ENCODE measurements at places on chromosomes 1 and 21. TPM values are rescaled to one million over a fixed set of nuclear protein-coding genes. Genes with fewer than 3 reads are reported as not detected.

DNA sequence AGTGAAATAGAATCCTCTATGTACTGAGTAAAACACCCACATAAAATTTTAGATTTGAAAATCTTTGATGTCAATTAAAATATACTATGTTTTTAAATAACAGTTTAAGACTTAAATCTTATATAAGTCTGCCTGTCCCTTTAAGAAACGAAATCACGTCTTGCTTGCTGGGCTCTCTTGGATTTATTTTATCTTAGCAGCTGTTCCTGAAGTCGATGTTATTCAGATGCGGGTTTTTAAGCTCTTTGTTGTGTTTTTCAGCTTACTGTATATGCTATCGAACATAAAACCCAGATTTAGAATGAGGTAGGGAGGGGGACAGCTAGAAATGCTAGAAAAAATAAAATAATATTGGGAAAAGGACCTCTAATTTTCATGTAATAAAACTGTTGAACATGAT lies 11.1 kb upstream of the SSX2IP start:
- DNase-seq = no peak

DNA sequence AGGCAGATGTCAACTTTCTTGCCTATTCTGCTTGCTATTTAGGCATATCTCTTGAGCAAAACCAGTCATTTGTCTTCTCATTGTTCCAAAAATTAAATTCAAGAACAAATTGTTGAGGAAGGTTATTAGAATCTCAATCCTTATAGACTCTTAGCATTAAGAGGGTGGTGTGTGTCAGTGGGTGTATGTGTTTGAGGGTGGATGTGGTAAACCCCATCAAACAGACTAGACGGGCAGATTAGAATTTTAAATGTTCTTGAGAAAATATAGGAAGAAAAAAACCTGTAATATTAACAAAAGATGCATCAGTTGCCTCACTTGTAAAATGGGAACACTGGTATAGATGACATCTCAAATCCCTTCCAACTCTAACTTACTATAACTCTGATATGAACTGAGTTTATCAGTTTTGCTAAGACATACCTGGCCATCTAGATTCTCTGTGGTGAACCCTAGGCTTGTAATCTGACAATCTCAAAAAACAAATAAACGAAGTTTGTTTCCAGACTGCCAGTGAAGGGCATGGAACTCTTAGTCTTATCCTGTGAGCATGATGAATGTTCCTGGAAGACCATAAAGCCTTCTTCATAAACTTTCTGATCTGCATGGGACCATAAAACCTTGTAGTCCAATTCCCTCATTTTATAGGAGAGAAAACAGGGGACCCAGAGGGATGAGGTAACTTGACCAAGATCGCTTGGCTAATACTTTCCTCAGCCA lies 176.3 kb upstream of the SGIP1 start:
- DNase-seq = no peak

DNA sequence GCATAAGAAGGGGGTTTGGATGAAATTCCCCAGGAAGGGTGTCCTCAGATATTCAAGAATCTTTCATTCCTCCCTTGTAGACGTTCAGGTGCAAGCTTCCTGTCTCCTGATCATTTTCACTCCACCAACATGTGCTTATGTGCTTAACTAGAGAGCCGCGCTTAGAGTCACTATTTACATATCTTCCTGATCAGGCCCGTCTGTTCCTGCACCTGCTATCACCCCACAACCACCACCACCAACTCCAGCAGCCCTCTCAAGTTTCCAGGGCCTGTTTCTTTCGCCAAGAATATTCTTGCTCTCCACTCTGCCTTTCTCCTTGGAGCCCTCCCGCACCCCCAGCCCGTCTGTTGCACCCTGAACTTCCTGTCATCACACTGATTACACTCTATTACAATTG lies 113.4 kb downstream of the SPSB1 start:
- no peak for DNase-seq

DNA sequence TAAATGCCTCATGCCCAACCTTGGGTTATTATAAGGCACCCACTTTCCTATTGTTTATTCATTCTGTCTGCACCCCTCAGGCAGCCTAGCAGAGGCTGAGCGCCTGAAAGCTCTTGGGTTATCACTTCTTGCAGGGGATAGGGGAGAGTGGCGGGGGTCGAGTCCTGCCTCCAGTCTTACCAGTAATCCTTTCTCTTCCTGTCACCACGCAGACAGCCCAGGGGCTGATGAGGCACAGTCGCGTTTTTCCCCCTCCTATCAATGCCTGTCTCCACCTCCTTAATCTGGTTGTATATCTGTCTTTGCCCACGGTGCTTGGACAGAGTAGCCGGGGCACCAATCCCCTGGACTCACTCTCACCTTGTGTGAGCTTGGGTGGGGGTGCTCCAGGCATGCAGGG lies 733.1 kb downstream of the MATN1 start:
- no peak for DNase-seq

GRCh38 chr21:45323487-45324311 lies 36.0 kb upstream of the POFUT2 start:
- DNase-seq = no peak

- DNase-seq = peak; percentile 54
Observed at GRCh38 chr1:152035539-152036266, 1.1 kb downstream of the S100A11 start.

DNA sequence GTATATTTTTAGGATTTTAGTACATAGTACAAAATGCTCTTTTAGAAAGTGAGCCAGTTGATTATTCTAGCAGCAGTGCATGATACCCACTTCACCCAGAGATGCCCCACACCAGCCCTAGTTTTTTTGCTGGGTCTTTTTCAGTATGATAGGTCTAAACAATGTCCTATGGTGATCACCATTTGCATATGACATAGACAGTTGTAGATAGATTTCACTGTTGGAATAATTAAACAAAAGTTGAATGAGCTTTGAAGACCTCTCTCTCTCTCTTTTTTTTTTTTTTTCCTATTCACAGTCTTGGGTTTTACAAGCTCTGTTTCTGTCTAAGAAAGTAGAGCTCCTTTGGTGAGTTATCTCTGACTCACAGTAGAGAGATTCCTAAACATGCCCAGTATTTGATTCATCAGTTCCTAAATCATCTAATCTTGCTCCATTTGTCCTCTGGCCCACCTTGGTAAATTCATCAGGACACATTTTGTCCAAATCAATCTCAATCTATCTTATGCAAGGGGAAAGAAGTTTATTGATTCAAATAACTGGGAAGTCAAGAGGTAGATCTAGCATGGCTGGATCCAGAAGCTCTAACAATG lies 44.7 kb upstream of the VAV3 start:
- DNase-seq = no peak

DNA sequence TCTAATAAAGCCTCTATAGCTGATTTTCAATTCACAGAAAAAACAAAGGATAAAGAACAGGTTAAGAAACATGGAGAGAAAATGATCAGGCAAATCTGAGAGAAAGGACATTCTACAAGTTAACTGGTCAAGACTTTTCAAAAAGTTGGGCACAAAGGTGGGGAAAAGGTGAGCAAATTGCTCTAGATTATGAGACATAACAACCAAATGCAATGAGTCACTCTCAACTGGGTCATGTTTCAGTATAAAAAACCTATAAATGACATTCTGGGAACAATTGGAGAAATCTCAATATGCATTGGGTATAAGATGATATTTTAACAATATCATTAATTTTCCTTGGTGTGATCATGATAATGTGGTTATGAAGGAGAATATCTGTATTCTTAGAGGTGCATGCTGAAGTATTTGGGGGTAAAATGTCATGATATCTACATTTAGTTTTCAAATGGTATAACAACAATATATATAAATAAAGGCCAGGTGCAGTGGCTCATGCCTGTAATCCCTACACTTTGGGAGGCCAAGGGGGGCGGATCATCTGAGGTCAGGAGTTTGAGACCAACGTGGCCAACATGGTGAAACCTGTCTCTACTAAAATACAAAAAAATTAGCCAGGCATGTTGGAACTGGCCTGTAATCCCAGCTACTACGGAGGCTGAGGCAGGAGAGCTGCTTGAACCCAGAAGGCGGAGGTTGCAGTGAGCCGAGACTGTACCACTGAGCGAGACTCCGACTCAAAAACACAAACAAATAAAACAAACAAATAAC lies 27.0 kb downstream of the ANKRD13C start:
- no peak for DNase-seq

GRCh38 chr1:187474336-187474735 lies 645.6 kb downstream of the PLA2G4A start:
- no peak for DNase-seq

DNA sequence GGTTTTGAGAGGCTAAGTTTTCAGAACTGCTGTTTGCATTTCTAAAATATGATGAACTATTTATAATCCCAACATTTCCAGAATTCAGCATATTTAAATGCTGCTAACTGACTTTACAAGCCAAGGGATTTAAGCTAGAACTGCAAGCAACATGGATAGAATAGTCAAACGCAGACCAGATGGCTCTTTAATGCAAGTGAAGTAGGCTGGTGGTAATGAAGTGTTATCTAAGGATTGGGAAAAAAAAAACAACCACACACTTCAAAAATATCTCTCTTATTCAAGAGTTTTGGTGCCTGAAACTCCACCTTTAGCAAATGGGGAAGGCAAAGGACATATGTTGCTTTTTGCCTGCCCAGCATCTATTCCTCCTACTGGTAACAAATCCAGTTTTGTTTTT lies 20.9 kb upstream of the SSX2IP start:
- DNase-seq = no peak

DNA sequence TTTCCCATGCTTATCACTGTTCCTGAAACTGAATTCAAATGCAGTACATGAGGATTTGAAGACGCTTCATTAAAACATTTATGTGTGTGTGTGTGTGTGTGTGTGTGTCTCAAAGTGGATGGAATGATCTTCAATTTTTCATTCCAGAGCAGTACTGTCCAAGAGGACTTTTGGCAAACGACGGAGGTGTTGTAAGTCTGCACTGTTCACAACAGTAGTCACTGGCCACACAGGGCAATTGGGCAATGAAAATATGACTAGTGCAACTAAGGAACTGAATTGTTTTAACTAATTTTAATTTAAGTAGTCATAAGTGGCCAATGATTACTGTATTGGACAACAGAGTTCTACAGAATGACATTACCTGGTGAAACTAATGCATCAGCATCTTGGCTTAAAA lies 5.0 kb downstream of the TAF5L start:
- no peak for DNase-seq

DNA sequence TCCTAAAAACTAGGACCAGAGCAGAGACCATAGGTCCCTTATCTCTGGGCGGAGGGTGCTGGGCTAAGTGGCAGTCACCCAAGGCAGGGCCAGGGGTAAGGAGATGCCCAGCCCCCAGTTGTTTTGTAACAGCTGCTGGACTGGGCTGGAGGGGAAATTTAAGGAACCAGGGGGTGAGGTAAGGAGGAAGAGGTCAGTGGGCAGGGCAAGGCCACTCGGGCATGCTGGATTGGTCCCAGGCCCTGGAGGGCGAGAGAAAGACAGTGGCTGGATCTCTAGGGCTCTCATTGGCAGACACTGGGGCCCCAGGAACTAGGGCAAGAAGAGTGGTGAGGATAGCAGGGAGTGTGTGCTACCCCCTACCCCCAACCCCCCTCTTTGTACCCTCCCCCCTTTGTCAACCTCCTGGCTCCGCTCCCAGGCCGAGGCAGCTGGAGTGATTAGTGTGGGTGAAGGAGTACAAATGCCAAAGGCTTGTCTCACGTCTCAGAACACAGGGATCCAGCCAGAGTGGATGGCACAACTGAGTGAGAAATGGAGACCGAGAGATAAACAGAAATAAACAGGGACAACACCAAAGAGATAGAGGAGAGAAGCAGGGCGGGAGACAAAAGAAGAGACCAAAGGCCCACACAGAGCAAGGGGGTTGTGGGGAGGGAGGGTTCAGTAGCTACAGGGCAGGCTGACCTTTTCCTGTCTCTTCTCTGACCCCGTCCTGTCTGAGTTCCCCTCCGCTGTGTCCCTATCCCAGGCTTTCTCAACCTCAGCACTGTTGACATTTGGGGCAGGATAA lies 20.5 kb upstream of the THRAP3 start:
- DNase-seq = no peak

GRCh38 chr21:36065497-36066036 lies 4.3 kb upstream of the CBR1 start:
- DNase-seq = peak; percentile 39

DNA sequence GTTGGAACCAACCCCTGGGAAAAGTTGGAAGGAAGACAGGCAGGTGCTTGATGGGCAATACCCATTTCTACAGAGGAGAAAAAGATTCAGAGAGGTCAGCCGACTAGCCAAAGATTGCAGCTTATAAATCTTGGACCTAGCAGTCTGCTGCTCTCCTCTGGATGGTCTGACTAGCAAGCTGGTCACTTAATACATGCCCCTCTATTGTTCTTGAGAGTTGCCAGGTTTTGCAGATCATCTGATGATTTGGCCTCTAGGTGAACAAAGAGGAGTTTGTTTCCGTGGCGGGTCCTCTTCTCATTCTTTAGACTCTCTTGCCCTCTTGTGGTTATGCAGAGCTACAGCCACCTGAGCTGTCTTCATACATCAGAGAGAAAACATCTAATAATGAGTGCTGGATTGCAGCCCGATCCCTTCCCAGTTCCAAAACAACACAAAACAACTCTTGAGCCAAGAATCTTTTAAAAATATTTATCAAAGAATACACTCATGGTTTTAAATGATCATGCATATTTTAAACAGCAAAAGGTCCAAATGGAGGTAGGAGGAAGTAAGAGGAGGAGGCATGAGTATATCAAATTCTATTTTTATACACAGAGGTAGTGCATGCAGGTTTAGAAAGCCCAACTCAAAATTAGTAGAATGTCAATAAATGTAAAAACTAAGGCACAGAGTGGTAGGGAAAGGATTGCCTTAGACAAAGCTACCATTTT lies 115.7 kb downstream of the SLC30A10 start:
- peak; percentile 92 for DNase-seq

DNA sequence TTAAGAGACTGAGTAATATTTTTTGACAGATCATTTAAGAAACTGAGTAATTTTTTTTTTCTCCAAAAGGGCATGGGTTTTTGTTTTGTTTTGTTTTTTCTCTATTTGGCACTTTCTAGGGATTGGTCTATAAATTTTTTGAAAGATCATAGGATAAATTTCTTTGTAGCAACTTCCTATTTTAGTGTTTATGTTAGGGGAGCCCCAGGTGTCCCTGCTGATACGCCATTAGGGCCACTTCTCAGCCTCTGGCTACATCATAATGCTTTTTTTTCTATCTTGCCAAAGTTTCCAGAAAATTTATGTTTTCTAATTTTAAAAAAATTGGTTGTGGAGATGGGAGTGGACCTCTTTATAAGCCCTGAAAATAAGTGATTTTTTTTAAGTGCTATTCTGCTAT lies 2.6 kb downstream of the GABPA start:
- DNase-seq = no peak

- DNase-seq = no peak
Observed at GRCh38 chr1:82455342-82455741, 654.6 kb downstream of the ADGRL2 start.

DNA sequence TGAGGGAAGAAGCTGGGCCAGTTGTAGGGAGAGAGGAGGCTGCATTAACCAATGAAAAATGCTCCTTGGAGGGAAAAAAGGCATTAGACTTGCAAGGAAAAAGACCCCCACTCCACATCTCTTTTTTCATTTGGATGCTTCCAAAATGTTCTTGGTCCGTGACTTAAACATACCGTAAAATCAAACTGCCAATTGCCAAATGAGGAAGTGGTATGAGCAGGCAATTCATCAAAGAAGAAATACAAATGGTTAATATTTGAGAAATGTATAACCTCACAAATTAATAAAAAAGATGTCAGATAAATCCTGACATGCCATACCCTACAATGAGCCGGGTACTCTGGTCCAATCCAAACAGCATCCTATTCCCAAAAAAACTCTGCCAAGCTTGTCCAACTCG lies 30.6 kb downstream of the KANK4 start:
- no peak for DNase-seq

GRCh38 chr21:33750017-33750416 lies 107.7 kb downstream of the ITSN1 start:
- no peak for DNase-seq

RNU1-2 gene
- total RNA-seq = not detected

CD1B gene
- total RNA-seq = not detected

LPAR3 gene
- total RNA-seq = 0.82 TPM

AMPD2 gene
- total RNA-seq = 31.9 TPM

CR1 gene
- not detected for total RNA-seq
